ENCODE measurements at places on chromosomes 1 and 21.

- DNase-seq = peak; percentile 54
These were observed 11.8 kb upstream of the PAX7 start for GRCh38 chr1:18618546-18619466.

GRCh38 chr21:42080788-42081083 is 9.6 kb downstream of the UMODL1 start:
- DNase-seq = peak; percentile 52

DNA sequence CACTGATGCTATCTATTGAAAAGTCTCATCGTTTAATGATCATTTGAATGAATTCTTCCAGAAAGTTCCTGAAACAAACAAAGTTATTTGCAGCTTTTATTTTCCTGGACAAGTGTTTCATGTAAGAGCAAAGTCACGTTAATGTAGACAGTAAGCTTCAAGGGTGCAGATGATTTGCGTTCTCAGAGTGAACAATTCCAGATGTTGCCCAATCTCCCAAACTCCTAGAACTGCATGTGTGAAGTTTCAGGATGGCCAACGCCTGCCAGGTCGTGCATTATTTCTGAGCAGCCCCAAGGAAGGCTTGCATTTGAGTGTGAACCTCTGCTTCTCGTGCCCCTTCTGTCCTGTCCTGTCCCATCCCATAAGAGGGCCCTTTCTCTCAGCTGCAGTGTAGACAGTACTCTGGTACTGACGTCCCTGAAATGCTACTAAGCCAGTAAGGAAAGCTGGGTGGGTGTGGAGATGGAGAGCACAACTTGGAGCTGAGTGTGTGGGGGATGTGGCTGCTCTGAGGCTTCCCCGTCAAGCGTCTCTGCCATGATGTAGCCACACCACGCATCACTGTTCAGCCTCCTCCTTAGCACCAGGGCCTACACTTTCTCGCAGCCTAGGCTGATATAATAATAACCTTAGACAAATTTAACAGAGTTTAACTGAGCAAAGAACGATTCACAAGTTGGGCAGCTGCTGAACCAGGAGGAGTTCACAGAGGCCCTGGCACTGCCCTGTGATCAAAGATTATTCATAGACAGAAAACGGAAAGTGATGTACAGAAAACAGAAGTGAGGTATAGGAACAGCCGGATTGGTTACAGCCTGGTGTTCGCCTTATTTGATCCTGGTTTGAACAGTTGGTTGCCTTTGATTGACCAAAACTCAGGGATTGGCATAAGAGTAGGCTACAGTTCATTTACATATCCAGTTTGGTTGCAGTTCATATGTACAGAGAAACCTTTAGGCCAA is 50.4 kb downstream of the RHOU start:
- DNase-seq = no peak

DNA sequence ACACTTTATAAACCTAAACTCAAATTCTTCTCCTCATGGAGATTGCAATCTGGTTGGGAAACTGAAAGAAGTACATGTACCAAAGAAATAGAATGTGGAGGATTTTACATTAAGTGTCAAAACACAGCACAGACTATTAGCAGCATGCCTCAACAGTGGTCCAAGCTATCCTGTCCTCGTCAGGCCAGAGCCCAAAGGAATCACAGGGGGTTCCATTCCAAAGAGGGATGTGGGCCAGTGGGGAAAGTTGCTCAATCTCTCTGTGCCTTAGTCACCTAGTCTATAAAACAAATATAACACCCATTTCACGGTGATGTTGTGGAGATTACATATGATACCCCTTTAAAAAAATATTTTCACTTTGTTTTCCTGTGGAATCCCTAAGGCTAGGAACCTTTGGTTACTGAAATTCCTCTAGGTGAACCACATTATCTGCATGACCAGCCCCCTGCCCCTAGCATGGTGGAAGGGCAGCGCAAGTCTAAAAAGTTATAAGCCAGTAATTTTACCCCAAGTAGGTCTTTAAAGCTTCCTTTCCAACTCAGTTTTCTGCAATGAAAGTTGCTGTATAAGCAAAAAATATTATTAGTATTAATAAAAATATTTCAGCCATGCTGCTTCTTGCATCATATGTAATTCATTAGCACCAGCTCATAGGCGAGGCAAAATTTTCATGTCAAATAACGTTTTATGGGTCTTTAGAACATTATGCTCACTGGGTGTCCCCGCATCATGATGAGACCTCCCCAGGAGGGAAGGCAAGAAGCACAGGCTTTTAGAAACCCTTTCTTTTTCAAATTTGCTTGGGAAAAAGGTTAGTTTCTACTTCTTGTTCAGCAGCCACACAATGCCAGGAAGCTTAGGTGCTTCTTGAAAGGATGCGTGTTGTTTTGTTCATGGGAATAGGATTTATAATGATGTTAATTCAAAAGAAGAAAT is 548.8 kb upstream of the PKN2 start:
- DNase-seq = no peak

DNA sequence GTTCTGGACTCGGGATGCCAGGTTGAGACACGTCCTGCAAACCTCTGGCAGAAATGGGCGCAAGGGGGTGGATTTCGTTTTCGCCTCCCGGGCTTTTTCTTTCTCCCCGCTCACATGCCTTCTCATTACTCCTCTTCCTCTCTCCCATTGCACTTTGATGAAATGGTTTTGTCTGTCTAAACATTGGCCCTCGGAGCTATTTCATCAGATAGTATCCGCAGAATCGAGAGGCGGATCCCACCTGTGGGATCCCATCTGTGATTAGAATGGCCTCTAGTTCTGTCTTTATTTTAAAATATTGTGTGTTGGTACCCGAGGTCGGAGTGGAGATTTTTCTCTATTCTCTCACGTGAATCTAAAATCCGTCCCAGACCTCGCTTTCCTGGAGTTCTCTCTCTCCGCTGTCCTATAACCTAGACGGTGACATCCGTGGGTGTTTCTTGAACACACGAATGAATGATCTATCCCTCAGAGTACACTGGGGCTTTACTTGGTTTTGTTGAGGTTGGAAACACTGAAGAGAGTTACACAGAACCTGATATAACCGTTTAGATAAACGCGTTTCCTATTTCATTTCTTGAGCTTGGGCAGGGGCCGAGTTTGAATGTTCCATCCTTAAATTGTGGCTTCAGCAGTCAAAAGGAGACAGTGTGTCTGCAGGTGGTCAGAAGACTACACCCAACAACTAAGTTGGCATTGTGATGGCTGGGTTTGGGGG is 2.0 kb downstream of the EDARADD start:
- no peak for DNase-seq

DNA sequence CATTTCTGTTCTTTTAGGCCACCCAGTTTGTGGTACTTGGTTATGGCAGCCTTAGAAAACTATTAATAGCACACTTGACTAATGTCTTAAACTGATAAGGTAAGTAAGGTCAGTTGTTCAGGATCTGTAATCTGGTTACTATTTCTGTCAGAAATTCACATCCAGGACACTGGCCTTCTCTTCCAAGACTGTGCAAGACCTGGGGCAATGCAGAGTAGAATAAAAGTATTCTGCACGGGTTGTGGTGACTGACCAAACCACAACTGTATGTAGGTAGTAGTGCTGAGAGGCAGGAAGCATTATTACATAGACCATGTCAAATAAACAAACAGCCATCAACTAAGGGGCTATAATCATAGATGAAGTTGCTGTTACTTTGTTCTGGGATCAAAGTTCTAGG is 46.7 kb downstream of the WARS2 start:
- DNase-seq = no peak

GRCh38 chr1:54287801-54288211 is 87.8 kb downstream of the MRPL37 start:
- DNase-seq = no peak

- no peak for DNase-seq
These were observed 111.5 kb downstream of the ENAH start for GRCh38 chr1:225541383-225541782.

GRCh38 chr1:158199849-158200248 is 19.2 kb downstream of the CD1D start:
- no peak for DNase-seq
